A549 treated with DMSO at 1 μM for 4 hours (cell line): ENCODE measurements at places on chromosomes 1 and 21. TPM values are rescaled to one million over a fixed set of nuclear protein-coding genes. Genes with fewer than 3 reads are reported as not detected.

Gene SIM2
- total RNA-seq, result 12.0 to 14.4 TPM (median 14.2 TPM) in 5 replicates

Gene RCSD1
- total RNA-seq, result 0.06 to 0.09 TPM (median 0.08 TPM) in 4 of 5 replicates, not detected in the other

Gene C1orf216
- total RNA-seq, result 12.4 to 15.2 TPM (median 13.3 TPM) in 5 replicates

Gene CLCA4
- total RNA-seq, result not detected in 5 replicates

Gene HES3
- total RNA-seq, result 0.15 TPM in 1 of 5 replicates, not detected in the others
